Peyer's patch (tissue), 4 donors: ENCODE measurements at places on chromosomes 6 and 20. TPM values are rescaled to one million over a fixed set of nuclear protein-coding genes. Genes with fewer than 3 reads are reported as not detected.
A peak's percentile ranks its signal among the peaks of the same experiment; 100 is the strongest.

The FAM209B gene
- total RNA-seq: not detected

The DPPA5 gene
- not detected for total RNA-seq

The IRF4 gene
- 7.4 TPM for total RNA-seq

The PRDM1 gene
- 12.8 TPM for total RNA-seq

The C20orf141 gene
- not detected for total RNA-seq

The FOXC1 gene
- 2.7 TPM for total RNA-seq

The MATN4 gene
- not detected for total RNA-seq

The OPRM1 gene
- not detected for total RNA-seq

GRCh38 chr6:71419217-71420094 lies 130.8 kb downstream of the OGFRL1 start:
- H3K4me1 ChIP-seq: no peaks in the 10 kb centered on the region
- H3K27ac ChIP-seq: peak overlapping the region; percentile 85
- H3K4me3 ChIP-seq: peak overlapping the region; percentile 76
- no peak for DNase-seq
